ENCODE measurements at places on chromosomes 4 and X. TPM values are rescaled to one million over a fixed set of nuclear protein-coding genes. Genes with fewer than 3 reads are reported as not detected.

The ARHGEF38 gene
- total RNA-seq = not detected

The AKAP14 gene
- total RNA-seq = not detected

The VCX3A gene
- total RNA-seq = not detected

The CSAG2 gene
- total RNA-seq = not detected

The VGLL1 gene
- not detected for total RNA-seq

The NKAP gene
- 4.5 TPM for total RNA-seq

The JAKMIP1 gene
- total RNA-seq = not detected

The QRFPR gene
- not detected for total RNA-seq
